BJ (cell line): ENCODE measurements at places on chromosomes 1 and 21. TPM values are rescaled to one million over a fixed set of nuclear protein-coding genes. Genes with fewer than 3 reads are reported as not detected.

Gene CASP9
- 14.0 and 20.8 TPM in 2 replicates for polyA plus RNA-seq

Gene PRKAA2
- 0.70 and 1.6 TPM in 2 replicates for polyA plus RNA-seq

Gene SPOCD1
- 92.8 and 169 TPM in 2 replicates for polyA plus RNA-seq

Gene PDXK
- polyA plus RNA-seq: 143 and 192 TPM in 2 replicates

Gene TMCO4
- 15.6 and 22.0 TPM in 2 replicates for polyA plus RNA-seq

Gene SLC9C2
- polyA plus RNA-seq: not detected in 2 replicates

Gene CCDC24
- polyA plus RNA-seq: 0.98 and 2.0 TPM in 2 replicates

Gene OR4F16
- not detected in 2 replicates for polyA plus RNA-seq

Gene CLCA1
- not detected in 2 replicates for polyA plus RNA-seq

Gene CD52
- polyA plus RNA-seq: not detected in 2 replicates

Gene LIN28A
- not detected in 2 replicates for polyA plus RNA-seq

Gene TMPRSS2
- polyA plus RNA-seq: not detected in 2 replicates

Gene FALEC
- 0.17 TPM in 1 of 2 replicates, not detected in the other for polyA plus RNA-seq

Gene LENEP
- polyA plus RNA-seq: not detected in 2 replicates

Gene C8A
- polyA plus RNA-seq: not detected in 2 replicates

Gene IFNLR1
- not detected in 2 replicates for polyA plus RNA-seq

Gene GUCA2A
- polyA plus RNA-seq: not detected in 2 replicates
